ENCODE measurements at places on chromosomes 5 and 9.

- DNase-seq, result no peak
These were observed 30.4 kb upstream of the SLIT3 start for GRCh38 chr5:169331292-169331852.

GRCh38 chr9:21030389-21031035, 928 bp downstream of the HACD4 start:
- DNase-seq, result no peak

GRCh38 chr5:128300181-128300580, 216.6 kb downstream of the SLC12A2 start:
- DNase-seq, result no peak

DNA sequence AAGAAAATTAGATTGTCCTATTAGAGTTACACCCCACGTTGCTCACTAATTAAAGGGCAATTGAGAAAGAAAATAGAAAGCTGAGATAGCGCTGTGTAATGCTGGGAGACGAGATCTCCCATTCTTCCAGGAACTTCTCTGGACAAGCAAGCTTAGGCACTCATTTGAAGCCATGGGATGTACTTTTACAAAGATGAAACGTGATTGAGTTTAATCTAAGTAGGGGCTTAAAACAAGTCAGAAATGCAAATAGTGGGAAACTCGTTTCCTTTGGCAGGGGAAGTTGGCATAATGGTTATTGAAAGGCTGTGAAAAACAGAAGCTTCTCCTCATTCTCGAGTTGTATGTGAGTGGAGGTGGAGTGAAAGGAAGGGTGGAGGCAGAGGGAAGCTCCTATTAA, 3.7 kb downstream of the PRDM6 start:
- DNase-seq, result no peak

DNA sequence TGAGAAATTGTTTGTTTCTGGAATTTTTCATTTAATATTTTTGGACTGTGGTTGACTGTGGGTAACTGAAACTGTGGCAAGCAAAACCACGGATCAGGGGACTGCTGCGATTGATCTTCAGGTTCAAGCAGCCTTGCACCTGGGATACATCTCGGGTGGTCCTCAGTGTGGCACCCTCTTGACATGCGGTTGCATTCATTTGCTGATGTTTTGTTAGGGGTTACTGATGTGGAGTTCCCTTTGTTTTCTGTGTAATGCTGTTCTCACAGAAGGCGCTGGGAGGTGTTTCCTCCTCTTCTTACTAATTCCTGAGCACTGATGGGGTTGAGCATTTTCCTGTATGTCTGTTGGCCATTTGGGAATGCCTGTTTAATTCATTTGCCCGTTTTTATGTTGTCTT, 60.4 kb downstream of the EHMT1 start:
- no peak for DNase-seq

- DNase-seq, result no peak
These were observed 11.2 kb downstream of the LRRC26 start for GRCh38 chr9:137158625-137159024.

DNA sequence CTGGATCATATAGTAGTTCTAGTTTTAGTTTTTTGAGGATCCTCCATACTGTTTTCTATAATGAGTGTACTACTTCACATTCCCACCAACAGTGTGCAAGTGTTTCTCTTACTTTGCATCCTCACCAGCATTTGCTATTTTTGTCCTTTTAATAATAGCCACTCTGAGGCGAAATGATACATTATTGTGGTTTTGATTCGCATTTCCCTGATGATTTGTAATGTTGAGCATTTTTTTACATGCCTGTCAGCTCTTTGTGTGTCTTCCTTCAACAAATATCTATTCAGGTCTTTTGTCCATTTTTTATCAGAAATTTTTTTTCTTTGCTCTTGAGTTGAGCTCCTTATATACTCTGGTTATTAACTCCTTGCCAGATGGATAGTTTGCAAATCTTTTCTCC, 114.0 kb downstream of the ADAMTSL1 start:
- no peak for DNase-seq

- no peak for DNase-seq
These were observed 85.1 kb downstream of the SSBP2 start for GRCh38 chr5:81665795-81666194.

DNA sequence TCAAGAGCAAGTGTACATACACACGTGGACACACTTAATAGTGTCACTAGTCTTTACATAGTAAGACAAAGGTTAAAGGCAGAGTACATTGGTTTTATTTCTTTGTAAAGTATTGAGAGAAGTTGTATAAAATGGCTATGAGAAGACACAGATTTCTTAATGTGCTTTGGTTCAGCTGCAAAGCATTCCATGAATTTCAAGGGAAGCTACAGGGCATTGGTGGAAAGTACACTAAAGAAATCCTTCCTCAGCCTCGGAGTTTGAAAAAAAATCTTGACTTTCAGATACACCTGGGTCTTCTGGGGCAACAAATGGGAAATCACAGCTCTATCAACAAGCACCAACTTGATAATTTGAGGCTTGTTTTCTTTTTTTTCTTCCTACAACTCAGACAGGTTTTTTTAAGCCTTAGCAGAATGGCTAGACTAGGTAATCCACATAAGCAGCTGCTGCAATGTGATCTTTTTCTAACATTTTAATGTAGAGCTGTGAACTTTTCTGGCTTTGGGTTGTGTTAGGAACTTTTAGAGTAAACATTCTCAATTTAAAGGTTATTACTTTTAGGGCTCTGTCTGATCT, 140.4 kb upstream of the FST start:
- no peak for DNase-seq

DNA sequence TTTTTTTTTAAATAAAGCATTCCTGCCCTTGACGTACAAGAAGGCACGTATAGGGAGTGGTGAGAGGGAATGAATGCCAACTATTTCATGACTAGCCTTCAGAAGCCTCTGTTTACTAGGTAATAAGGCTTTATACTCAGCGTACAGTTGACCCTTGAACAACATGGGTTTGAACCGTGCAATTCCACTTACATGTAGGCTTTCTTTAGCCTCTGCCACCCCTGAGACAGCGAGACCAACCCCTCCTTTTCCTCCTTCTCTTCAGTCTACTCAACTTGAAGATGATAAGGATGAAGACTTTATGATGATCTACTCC, 22.5 kb downstream of the CDC42SE2 start:
- no peak for DNase-seq

GRCh38 chr5:18048449-18048848, 414.2 kb downstream of the TAF11L14 start:
- DNase-seq, result no peak

DNA sequence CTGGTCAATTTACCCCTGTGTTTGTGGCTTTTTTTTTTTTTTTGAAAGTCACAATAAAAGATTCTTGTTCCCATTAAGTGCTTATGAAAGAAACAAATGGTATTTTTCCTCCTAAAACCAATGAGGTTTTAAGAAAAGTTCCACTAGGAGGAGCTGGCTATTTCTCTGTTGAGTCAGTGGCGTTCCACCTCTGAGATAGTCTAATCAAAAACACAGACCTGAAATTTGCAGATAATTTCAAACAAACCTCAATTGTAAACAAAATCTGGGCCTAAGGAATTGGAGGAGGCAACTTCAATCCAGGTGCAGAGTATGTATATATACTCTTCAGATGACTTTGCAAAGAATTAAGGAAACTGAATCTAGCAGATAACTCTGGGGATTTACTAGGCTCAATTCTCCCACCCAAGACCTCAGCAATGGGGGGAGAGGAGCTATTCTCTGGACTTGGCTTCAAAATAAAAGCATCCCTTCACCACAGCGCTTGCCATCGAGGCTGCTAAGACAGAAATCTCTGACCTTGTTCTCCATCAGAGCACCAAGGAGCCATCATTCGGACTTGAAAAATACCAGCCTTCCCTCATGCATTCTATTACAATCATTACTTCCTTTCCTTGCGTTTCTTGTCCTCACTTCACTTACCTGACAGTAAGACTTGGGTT, 52.4 kb downstream of the FANCC start:
- DNase-seq, result no peak

DNA sequence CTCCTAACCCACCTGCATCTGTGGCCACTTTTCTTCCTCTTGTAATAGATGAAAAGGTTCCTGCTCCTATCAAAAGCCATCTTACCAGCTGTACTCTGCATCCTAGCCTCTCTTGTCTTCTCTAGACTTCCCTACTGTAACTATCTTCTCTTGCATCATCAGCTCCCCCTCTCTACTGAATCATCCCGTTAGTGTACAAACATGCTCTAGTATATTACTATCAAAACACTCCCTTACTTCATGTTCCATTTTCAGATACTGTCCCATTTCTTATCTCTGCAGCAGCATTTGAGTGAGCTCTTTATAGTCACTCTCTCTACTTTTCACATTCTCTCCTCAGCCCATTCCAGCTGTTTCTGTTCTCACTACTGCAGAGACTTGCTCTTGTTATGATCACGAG, 2.8 kb downstream of the SRA1 start:
- no peak for DNase-seq

DNA sequence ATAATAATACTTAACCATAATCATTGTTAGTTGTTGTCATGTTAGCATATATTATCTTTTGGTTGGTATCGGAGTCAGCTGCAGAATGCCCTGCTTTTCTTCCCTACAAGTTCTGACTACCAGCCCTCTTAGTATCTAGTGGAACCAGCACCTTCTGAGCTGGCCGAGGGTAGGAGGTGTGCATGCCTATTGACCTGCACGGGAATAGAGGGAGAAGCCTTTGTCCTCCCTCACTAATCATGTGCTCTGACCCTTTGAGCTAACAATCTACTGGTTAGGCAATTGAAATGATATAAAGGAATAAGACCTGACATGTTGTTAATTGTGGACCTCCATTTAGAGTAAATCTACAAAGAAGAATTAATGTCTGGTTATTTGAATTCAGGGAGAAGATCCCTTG, 4.1 kb downstream of the PCSK5 start:
- no peak for DNase-seq

GRCh38 chr5:171447226-171447625, 27.8 kb downstream of the FGF18 start:
- DNase-seq, result no peak

DNA sequence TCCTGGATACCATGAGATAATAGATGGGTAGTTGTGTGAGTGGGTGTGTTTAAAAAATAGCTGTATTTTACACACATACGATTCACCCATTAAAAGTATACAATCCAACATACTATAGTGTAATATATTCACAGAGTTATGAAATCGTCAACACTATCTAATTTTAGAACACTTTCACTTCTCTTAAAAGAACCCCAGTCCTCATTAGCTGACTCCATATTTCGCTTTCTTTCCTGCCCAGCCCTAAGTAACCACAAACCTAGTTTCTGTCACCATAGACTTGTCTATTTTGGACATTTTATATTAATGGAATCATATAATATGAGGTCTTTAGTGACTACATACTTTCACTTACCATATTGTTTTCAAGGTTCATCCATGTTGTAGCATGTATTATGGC, 63.8 kb upstream of the S1PR3 start:
- DNase-seq, result no peak

GRCh38 chr9:110188991-110189390, 19.0 kb downstream of the C9orf152 start:
- peak; percentile 64 for DNase-seq

DNA sequence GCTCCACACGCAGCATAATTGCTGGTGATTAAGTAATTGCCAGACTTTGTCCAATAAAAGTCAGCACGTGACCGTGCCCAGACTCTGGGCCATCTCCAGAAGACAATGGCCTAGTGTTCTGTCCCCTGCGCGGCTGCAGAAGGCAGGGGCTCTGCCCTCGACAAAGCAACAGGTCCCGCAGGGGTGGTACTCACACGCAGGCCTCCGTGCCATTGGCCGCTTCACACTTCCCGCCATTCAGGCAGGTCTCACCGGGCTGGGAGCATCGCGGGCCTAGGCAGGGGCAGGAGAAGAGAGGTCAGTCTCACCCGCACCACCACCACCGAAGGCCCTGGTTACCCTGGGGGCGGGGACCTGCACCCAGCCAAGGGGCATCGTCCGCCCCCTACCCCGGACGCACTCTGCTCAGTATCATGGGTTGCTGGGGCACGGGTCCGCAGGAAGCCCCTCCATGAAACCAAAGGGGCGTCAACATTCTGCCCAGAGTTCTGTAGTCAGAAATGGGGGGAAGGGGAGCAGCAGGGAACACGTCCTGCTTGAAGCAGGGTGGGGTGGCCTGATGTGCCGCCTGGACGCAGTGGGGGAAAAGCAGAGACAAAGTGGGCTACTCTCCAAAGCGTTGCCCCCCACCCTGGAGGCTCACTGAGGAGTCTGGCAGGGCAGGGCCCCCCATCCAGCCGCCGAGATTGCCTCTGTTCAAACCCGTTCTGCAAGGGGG, 1.9 kb downstream of the NOTCH1 start:
- DNase-seq, result no peak

DNA sequence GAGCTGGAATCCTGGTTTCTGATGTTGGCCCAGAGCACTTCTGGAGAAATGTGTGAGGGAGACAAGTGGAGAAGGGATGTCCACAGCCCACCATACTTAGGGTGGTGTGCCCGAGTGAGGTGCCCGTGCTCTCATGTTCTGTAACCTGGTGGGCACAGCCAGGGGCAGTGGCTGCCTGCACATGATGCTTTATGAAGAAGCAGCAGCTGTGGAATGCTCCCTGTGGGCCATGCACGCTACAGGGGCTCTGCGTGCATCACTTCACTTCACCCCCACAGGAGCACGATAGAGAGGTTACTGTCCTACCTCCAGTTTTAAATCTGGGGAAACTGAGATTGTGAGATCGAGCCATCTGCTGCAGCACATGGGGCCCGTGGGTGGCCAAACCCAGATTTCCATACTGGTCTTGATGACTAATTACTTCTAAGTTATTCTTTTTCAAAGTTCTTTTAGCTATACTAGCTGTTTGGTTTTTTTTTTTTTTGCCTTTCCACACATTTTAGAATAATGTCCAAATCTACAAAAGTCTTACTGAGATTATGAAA, 441.6 kb downstream of the GADD45G start:
- DNase-seq, result no peak

DNA sequence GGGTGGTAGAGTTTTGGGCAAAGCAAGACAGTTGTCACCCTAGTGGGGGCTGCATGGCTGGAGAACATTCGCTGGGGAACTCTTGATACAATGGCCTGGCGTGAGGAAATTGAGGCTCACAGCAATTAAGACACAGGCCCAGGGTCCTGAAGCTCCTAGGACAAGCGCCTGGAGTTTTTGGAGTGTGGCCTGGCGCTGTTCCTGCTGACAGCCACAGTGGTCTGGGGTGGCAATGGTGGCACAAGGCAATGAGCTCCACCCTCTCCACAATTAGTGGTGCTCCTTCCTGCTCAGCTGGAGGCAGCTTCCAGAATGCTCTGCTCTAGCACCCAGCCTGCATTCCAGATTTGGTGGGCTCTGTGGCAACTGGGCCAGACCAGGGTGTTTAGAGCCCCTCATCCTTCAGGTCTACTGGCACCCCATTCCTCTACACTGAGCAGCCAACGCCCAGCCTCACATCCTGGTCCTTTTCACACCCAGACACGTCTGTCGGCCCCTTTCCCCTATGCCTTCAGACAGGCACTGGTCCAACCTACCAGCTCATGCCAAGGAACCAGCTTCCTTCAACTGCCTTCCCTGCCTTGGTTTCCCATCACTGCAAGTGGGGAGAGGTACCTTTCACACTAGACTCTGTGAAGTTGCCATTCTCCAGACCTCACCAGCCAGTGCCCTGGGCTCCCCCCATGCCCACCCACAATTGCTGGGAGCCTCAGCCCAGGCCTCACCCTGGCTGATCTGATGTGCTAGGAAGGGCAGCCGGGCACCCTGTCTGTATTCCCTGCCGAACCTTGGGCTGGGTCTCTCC, 138.1 kb upstream of the COL5A1 start:
- no peak for DNase-seq

- DNase-seq, result no peak
These were observed 456.5 kb downstream of the ZSWIM6 start for GRCh38 chr5:61788548-61788947.

GRCh38 chr5:27266184-27266583, 227.8 kb upstream of the CDH9 start:
- no peak for DNase-seq

Data from NCI-H510A (cell line).